Aorta (tissue), 5 donors: ENCODE measurements at places on chromosomes 4 and X.

DNA sequence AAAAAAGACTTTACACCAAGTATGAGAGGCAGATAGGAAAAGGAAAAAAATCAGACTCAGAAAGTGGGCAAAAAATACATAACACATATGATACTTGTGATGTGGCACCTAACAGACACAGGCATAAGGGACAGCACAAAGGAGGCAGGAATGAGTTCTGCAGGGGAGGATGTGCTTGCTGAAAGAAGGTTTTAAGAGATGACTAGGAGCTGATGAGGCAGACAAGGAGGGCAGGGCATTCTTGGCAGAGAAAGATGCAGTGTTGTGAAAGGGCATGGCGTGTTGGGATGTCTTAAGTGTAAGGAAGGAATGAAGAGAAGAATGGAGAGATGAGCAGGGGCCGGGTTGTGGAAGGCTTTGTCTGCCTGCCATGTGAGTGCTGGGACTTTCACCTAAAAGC, 49.7 kb upstream of the TMEM154 start:
- no peak for DNase-seq

DNA sequence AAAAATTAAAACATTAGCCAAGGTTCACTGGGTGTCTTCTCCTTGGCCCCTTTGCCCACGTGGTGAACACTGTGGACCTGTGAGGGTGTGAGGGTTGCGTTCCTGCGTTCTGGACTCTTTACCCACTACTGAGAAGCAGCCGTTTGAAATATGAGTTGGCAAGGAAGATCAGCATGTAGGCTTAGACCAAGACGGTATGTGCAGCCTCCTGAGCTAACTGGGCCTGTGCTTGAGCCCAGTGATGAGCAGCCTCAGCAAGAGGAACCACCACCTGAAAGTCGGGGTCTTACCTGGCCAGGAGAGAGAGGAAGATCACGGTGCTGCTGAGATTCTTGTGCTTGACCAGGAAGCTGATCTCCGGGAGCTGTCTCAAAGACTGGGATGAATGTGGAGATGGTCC, 19.5 kb downstream of the RGS12 start:
- peak; percentile 42 for DNase-seq

DNA sequence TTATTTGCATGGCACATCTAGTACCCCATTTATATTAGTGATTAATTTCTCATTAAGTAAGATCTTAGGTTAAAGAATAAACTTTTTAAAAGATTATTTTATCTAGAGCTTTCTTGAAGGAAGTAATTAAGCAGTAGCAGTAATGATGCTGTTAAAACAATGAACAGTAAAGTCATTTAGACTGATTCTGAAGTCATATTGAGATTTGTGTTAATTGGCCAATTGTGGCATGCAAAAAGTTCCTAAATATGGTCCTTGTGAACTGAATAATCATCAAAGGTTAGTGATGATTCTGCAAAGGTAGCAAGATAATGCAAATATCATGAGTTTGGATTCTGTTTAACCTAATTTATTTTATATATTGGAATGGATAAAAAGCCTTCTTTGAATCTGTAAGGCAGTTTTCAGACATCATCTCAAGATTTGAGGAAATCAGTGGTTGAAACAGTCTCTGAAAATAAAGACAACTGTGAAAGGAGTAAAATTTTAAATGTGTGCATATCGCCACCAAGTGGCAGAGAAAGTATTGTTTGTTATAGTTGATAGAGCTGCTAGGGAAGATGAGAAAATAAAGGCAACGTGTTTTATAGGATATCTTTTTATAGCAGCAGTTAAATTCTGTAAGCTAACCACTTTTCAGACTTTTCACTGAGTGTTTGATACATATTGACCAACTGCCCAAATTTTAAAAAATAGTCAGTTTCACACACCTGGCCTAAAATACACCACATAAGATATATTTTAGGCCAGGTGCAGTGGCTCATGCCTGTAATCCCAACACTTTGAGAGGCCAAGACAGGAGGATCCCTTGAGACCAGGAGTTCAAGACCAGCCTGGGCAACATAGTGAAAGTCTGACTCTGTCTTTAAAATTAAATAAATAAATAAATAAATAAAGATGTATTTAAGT, 79.6 kb downstream of the CCKAR start:
- DNase-seq: no peak

- no peak for DNase-seq
Observed at GRCh38 chr4:177271091-177271490, 38.6 kb upstream of the NEIL3 start.

- no peak for DNase-seq
Observed at GRCh38 chr4:55251342-55251741, 94.7 kb upstream of the SRD5A3 start.

- DNase-seq: no peak
Observed at GRCh38 chrX:129557844-129558480, 17.9 kb downstream of the OCRL start.

DNA sequence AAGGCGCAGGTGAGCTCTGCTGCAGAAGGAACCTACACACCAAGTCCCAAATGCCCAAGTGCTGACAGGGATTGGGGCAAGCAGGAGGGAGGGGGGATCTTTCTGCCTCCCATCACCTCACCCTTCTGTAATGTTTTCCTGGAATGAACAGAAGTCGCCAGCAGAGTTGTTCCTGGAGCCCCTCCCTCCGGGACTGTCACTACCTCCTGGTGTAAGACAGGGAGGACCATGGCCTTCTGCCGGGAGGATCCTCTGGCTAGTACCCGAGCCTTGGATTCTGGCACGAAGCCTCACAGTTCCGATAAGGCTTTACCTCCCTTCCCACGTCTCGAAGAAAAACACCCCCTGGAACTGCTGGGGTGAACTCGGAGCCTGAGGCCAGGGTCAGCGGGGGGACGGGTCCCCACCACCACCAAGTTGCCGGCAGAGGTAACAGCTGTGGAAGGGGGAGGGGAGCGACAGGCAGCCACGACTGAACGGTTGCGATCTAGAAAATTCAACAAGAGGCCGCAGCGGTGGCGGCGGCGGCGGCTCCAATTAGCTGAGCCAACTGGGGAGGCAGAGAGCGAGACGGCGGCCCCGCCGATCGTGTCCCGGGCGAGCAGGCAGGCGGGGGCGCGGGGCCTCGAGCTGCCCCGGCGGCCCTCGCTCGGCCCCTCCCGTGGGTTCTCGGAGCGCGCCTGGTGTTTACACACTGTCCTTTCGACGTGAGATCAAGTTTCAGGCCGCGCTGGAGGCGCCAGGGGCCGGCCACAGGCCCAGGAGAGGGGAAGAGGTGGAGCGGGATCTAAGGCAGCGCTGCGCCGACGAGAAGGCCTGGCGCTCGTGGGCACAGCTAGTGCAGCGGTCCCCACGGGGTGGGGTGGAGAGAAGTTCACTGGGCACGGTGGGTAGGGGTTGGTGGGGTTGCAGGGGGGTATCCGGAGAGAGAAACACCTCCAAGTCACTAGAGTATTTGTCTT, 53.7 kb upstream of the BCOR start:
- no peak for DNase-seq

DNA sequence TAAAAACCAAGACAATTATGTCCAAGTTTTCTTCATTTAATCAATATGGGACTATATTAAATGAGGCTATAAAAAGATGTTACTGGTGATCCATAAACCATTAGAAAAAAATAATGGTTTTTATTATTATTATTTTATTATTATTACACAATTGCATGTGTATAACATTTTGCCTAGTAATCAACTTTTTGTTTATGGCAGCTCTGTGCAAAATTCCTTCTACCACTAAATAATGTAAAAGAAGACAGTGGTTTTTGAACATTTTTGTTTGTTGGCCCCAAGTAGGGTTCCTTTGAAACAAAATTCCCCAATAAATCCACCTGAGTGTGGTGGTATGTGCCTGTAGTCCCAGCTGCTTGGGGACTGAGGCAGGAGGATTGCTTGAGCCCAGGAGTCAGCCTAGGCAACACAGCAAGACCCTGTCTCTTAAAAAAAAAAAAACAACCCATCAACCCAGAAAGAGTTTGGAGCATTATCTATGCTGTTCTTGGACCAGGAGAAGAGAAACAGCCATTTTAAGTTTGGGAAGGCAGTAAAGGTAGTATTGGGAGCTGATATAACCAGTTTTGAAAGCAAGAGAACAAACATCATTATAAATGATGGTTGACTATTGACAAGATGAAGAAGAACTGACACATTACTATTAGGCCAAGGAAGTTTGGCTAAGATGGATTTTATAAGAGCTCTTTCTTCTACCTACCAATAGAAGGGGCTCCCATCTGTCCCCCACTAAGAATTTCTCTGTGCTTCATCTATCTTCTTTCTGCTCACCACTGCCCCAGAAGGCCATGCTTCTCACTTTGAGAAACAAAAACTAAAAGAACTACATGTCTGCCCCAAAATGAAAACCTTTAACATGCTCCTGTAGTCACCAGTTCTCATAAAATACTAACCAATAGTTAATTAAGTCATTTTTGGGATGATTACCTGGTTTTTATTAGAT, 2.2 kb downstream of the TMEM156 start:
- DNase-seq: no peak

DNA sequence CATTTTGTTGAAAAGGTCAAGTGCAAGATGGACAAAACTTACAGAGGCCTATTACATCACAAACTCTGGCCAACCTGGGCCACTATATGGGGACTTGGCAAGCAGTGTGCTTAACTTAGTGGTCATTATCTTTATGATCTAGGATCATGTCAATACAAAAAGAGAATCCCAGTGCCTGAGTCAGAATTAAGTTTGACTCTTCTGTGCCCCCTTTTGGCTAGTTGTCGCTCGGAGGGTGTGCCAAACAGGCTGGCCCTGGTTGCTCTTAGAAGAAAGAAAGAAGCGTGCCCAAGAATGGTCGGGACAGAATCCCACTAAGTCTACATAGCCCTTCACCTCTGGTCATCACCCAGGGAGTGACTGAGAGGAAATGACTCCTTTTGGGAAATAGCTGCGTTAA, 100.1 kb downstream of the EIF4E start:
- DNase-seq: no peak

DNA sequence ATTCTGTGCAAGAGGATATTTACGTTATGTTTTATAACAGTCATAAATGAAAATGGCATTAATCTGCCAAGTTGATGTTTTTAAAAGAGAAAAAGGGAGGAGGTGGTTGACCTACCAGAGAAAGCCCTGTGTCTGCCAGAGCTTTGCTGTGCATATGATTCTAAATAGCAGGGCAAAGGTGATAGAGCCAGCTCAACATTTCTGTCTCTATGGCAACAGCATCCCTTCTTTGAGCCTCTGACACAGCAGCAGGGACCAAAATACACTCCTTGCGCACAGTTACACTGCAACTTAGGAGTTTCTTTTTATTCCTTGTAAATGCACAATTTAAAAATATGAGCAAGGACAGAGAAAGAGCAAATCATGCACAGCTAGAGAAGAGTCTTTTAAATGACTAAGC, 133.3 kb upstream of the RAI2 start:
- DNase-seq: no peak

DNA sequence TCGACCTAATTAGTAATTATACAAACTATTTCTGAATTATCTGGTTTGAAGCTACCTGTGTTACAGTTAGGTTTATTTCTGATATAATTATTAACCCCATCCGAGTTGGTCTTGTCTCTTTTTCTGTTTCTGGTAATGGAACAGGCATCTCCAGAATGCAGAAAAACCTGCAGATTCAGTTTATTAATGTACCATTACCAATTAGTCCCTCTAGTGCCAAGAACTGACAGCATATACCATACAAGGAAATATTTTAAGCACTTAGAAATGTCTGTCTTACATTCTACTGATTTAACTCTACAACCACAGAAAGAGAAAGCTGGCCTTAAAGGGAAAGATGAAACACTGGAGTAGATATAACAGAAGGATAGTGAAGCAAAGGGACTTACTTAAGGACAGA, 570.6 kb downstream of the CENPC start:
- no peak for DNase-seq

DNA sequence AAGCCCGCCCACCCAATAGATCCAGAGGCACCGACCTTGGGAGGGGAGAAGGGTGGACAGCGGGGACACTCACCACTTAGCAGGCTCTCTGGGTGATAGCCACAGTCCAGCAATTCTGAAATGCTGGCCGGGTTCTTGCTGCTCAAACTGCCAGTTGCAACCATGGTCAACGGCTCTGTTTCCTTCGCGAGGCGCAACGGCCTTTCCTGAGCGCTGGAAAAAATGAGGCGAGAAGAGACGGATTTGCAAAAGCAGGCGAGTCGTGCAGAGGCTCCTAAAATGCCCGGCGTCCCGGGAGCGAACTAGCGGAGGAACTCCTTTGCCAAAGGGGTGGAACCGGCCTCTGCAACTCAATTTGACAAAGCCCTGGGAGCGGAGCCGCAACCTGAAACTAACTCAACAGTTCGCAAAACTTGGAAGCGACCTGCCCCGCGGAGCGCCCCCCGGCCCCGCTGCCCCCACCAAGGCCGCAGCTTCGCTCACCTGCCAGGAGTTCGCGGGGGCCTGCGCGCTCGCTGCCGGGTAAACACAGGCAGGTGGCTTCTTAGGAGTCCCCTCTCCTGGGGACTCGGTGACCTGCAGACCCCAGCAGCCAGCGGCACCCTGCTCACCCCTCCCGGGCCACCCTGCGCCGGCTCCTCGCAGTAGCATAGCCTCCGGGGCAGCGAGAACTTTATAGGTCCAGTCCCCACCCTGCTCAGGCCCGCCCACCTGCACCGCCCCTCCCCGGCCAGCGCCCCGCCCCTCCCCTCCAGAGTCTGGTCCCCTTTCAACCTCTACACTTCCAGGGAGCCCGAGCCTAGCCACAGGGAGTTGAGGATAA, at the start of gene DDIT4L:
Gene DDIT4L, minus strand, starts transcription at position 649 of the 823 bp plus-strand sequence. Its CDS starts 485 bp downstream, at position 164.
- DNase-seq: peak; percentile 82

- DNase-seq: no peak
Observed at GRCh38 chr4:109967798-109968520, 55.3 kb downstream of the EGF start.

DNA sequence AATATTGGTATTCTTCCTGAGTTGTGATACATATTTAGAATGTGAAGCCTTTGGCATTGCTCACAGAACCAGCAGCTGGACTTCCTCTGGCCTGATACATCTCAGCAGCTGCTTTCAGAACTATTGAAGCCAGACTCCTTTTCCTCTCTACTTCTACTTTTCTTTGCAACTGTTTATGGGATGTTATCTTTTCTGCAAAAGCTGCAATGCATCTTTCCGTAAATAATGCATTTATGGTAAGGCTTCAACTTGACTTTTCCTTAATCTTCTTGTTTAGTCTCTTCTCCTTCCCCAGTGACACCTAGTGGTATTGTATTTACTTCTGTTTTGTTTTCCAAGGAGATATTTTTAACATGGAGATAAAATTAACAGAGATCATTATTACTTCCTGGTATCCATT, 1548.7 kb downstream of the PCDH7 start:
- DNase-seq: no peak
